ENCODE measurements at places on chromosomes 5 and 9.

DNA sequence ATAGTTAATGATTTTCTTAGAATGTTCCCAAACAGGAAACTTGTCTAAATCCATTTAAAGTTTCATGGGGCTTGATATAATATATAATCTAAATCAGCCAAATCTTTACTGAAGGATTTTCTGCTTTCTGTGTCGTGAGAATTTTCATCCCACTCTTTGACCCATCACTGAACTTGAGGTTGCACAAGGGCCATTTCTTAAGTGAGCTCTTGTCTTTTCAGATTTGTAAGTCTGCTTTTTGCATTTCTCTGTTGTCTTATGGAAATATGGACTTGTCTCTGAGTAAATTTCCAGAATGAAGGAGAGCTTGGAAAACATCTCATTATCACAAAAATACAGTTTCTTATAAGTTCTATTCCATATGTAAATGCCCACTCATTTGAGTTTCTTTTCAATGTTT, 149.2 kb upstream of the ARRDC3 start:
- no peak for DNase-seq

DNA sequence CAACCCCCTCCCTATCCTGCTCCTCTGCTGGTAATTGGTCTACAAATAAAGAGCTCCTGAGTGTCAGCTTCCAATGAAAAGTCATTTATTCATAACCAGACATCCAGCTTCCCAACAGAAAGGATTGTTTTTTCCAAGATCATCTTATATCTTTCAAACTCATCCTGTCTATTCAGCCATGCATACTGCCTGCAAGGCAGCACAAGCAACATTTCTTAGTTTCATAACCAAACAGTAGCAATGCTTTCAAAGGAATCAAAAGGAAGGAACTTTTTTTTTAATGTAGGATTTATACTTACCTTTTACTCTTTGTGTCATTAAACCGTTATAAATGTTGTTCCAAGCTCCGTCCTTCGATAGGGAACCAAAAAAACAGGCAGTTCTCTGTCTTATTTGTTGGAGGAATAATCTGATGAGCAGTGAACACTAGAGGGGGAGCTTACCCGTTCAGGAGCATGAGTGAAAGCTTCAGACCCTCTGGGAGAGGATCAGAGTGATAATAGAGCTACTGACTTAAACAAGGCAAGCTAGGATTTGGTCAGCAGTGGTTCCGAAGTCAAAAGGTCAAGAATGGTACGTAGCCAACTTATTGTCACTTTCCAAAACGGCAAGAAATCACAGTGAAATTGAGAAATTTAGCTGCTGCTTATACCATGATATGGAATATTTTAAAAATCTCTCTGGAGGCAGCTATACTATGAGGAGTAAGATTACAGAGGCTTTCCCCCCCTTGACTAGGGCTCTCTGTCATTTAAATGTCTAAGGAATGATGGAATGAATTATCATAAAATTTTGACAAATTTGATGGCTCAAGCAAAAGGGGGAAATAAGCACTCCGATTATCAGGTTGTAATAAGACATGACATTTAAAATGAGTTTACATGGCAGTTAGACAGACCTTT, 892.9 kb downstream of the NR2F1-AS1 start:
- DNase-seq = peak; percentile 55

GRCh38 chr5:173832386-173832785, 55.8 kb upstream of the CPEB4 start:
- DNase-seq = no peak

GRCh38 chr9:101578378-101578777, 16.4 kb downstream of the PPP3R2 start:
- no peak for DNase-seq

GRCh38 chr9:85743275-85744128, 1.7 kb upstream of the AGTPBP1 start:
- peak; percentile 72 for DNase-seq

DNA sequence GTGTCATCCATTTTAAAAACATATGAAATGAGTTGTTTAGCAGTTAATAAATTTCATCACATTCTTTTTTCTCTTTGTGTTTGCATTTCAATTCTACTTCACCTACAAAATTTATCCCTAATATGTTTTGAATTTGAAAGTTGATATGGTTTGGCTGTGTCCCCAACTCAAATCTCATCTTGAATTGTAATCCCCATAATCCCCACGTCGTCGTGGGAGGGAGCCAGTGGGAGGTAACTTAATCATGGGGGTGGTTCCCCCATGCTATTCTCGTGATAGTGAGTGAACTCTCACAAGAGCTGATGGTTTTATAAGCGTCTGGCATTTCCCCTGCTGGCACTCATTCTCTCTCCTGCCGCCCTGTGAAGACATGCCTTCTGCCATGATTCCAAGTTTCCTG, 200.1 kb downstream of the EPB41L4A start:
- no peak for DNase-seq

- no peak for DNase-seq
Observed at GRCh38 chr5:14569948-14570691, 11.5 kb upstream of the OTULINL start.

DNA sequence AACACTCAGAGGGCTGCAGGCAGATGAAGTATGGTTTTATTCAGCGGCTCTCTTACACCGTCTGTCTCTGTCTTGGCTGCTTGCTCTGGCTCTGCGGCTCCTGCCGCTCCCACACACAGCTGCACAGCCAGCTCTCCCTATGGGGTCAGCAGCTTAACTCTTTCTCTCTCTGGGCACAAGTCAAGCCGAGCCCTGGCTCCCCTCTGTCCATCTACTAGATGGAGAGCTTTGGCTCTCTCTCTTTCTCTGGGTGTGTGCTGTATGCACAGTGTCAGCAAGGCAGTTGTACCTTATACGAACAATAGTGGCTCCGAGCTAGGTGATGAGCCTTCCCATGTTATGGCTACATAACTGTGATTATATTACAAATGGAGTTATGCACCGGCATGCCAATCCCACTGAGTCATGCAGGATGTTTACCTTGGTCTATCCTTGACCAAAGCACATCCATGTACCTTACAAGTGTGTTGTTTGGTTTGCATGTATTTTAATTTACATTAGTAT, 19.3 kb upstream of the PPP2CA start:
- peak; percentile 77 for DNase-seq

GRCh38 chr9:83583151-83584014, 39.6 kb upstream of the IDNK start:
- DNase-seq = peak; percentile 90

DNA sequence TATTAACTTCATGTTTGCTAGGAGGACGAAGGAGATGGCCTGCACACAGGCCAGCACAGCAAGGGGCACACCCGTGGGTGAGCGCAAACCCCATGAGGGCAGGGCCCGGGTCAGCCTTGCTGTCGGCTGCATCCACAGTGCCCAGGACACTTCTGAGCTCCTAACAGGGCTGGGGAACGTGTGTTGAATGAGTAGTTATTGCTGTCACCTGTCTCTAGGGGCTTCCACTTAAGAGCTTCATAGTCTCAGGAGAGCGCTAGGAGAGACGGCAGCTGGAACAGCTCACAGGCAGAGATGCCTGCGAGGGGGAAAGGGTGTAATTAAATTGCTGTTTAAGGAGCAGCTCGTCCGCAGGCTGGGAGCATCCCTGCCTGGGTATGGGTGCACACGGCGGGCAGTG, 91.4 kb upstream of the NEURL1B start:
- no peak for DNase-seq

- no peak for DNase-seq
Observed at GRCh38 chr9:107963246-107963645, 473.7 kb upstream of the KLF4 start.

DNA sequence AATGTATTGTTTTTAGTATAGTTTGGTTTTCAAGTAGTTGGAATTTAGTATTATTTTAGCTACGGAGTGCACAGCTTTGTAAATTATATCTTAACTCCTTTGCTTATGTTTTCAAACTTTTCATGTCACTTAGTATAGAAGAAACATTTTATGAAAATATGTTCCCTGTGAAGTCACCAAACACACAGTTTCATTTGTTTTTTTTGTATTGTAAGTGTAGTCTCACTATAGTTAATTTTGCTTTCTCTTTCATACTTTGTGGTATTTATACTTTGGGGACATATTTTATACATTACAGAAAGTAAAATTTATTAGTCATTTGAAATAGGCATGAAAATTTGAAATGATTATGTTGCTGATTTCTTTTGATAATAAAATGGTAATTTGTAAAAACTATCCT, 5.0 kb downstream of the CHSY3 start:
- DNase-seq = no peak

- no peak for DNase-seq
Observed at GRCh38 chr9:107222020-107222522, 61.0 kb upstream of the RAD23B start.

DNA sequence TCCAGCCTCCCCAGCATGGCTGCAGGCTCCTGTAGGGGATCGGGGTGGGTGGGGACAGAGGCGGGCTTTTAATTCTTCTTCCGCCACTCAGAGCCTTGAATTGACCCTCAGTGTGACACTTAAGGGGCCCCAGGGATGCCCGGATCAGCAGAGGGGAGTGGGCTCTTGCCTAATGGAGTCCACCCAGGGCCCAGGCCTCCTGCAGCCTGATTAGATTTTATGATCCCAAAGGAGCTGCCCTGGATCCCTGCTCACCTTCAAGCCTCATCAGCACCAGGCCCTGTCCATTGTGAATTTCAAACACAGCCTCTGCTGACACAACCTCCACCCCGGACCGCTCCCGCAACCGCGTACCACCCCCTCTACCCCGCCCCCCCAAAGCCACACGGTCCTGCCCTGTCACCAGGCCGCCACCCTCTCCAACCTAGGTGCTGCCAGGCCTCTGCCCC, 214.1 kb upstream of the IER5L start:
- DNase-seq = peak; percentile 55

- DNase-seq = no peak
Observed at GRCh38 chr5:84059672-84060071, 325.0 kb downstream of the EDIL3 start.

DNA sequence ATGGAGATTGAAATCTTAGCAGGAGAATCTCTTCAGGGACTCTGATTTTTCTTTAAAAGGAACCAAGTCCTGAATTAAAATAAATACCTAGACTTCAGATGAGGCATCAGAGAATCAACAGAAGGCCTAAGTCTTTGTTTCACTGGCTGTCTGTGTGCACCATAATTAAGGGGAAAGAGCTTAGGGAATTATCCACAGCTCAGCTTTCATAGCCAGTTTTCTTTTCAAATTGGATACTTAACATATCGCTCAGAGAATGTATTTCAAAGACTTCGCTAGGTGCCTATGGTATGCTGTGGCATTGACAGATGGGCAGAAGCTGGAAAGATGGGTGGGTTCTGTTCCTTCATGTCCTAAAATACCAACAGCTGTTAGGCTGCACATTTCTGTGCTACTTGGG, 325.8 kb downstream of the TMEM38B start:
- DNase-seq = no peak

- no peak for DNase-seq
Observed at GRCh38 chr5:119537704-119538103, 85.4 kb downstream of the HSD17B4 start.

- DNase-seq = no peak
Observed at GRCh38 chr5:72364171-72364570, 44.0 kb downstream of the PTCD2 start.

GRCh38 chr9:86723346-86723745, 224.0 kb downstream of the GAS1 start:
- DNase-seq = peak; percentile 49

DNA sequence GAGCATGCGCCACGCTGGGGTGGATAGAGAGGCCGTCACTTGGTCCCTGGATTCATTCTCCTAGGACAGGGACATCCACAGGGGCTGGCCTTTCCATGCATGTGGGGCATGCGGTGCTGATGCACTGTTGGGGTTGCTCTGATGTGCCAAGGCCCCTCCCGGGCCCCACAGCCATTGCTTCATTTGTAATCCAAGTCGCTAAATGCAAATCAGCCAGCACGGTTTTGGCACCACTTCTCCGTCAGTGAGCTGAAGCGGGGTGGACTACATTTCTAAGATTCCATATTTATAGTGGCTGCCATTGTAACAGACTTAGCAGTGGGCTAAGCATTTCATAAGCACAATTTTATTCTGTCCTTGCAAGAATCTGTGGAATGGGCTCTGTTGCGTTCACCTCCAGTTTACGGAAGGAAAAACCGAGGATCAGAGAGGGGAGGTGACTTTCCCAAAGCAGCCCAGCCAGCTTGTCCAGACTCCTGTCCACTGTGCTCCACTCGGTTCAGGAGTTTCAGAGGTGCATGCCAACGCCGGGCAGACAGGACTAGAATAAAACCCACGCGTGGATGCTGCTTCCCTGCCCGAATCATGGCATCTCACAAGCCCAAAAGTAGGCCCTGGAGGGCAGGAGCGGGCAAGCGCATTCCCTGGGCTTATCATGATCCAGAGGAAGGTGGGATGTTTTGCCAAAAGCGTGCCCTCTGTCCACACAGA, 102.6 kb upstream of the COL5A1 start:
- no peak for DNase-seq

- DNase-seq = no peak
Observed at GRCh38 chr5:141691286-141691866, 9.3 kb upstream of the ARAP3 start.

- no peak for DNase-seq
Observed at GRCh38 chr5:14767053-14767452, 102.5 kb downstream of the OTULIN start.

DNA sequence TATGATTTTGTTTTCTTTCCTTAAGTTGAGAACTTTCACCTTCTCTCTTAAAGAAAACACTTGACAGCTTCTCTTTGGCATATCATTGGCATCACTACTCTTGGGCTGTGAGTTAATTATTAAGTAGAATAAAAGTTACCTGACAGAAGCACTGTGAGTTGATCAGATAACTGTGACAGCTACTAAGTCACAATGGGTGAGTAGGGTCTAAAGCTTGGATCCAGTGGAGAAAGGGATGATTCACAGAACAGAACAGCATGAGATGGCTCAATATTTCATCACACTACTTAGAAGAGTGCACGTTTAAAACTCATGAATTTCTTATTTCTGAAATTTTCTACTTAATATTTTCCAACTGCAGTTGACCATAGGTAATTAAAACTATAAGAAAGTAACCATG, 268.5 kb upstream of the NMUR2 start:
- DNase-seq = no peak

GRCh38 chr5:146732962-146733361, 145.6 kb downstream of the PPP2R2B start:
- DNase-seq = no peak

GRCh38 chr9:112065806-112066606, 109.1 kb downstream of the SUSD1 start:
- DNase-seq = peak; percentile 87

GRCh38 chr9:6549106-6549800, 96.3 kb downstream of the GLDC start:
- no peak for DNase-seq

Measured in endodermal cell (in vitro differentiated cells).